ENCODE measurements at places on chromosomes 1 and 21.

DNA sequence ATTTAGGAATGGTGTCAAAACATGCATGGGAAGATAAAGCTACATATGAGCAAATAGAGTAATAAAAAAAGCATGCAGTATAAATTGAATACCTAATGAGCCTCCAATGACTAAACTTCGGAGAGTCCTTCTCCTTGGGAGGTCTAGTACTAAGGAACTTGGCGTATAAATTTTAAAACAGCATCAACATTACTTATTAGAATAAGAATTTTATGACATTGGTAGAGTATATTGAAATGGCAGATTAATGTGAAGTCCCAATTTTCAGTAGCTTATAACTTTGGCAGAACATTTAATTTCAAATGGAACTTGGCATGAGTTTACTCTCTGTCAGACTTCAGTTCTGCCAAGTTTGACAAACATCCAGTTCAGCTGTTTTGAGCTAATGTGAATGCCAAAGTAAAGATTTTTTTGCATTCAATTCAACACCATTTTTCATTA lies 104.7 kb upstream of the RGS18 start:
- DNase-seq = no peak

- DNase-seq = no peak
These were observed 57.2 kb downstream of the SLC9C2 start for GRCh38 chr1:173545688-173546087.

- no peak for DNase-seq
These were observed 25.7 kb upstream of the LDLRAP1 start for GRCh38 chr1:25517476-25518394.

DNA sequence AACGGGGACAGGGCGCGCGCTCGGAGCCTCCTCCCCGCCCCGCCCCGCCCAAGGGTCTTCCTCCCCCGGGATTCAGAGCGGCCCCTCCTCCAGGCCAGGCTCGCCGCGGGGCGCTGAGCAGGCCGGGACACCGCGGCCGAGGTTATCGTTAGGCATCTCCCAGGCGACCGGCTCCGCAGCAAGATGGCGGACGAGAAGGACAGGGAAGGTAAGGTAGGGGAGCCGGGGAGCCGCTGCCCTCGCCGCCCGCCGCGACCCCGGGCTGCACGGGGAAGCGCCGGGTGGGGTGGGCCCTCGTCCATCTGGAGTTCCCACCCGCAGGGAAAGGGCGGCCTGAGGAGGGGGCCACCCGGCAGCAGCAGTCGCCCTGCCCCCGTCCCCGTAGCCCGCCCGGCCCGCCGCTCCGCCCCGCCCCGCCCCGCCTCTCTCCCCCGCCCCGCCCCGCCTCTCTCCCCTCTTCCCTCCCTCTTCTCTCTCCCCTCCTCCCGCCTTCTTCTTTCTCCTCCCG lies 105.9 kb upstream of the HNRNPU start:
- DNase-seq = peak; percentile 38

DNA sequence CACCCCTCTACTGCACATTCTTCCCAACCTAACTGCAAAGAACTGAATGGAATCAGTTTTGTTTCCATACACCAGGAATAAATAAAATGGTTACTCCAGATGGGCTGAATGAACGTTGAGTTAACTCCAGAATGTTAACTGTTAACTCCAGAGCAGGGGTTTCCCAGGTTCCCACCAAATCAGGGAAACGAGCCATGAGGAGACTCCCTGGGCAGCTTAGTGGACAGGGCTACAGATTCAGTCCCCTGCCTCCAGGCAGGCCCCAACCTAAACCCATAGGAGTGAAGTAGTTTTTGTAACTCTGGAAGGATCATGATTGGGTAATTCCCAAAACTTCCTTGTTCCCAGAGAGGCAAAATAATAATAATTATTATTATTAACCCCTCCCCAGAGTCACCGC lies 14.1 kb downstream of the VSIG8 start:
- DNase-seq = no peak

GRCh38 chr1:40898431-40898901 lies 36.3 kb upstream of the CITED4 start:
- DNase-seq = no peak

DNA sequence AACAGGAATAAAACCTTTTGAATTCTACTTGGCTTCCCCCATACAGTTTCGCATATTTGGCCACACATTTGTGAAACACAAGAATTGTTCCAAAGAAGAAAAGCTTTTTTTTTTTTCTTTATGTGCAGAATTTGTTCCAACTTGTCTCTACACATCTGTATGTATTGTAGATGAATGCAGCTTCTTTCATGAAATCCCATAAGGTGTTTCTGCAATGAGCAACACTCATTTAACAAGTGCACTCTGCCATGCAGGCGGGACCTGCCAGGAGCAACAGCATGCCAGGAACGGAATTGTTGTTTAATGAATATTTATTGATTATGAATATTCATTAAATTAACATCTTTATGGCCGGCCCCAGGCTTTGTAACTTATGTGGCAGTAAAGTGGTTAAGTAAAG lies 1075.0 kb downstream of the TTLL7 start:
- no peak for DNase-seq

- no peak for DNase-seq
These were observed at the start of gene PTAFR for GRCh38 chr1:28176492-28177470. PTAFR (minus strand) TSS chr1:28176690; CDS start chr1:28151021, 25,669 bp downstream.

DNA sequence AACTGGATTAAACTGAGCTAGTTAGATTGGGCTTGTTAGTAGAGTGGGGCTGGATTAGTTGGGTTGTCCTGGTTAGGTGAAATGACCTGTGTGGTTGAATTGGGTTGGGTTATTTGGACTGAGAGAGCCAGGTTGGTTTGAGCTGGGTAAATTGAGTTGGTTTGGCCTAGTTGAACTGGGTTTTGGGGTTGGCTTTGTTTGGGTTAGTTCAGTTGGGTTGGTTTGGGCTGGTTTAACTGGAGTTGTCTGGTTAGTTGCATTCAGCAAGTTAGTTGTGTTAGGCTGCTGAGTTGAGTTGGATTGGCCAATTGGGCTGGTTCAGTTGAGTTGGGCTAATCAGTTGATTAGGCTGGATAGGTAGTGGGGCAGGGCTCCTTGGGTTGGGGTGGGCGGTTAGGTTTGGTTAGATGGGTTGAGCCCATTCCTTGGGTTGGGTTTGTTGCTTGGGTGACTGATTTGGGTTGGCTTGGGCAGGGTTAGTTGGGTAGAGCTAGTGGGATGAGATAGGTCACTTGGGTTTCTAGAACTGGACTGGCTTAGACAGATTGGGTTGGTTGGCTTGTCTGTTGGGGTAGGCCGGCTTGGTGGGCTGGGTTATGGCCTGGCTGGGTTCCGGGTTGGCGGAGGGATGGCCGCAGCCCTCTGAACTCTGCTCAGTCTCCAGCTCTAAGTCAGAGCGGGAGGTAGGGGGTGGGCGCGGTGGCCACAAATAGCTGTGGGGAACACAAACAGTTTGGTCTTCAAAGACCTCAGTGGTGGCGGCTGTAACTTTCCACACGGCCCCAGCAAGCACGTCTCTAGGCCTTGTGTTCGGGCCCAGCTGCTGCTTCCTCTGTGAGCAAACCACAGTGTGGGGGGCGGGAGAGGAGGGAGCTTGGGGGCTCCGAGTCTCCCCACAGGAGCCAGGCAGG lies 67.2 kb upstream of the RUNX3 start:
- DNase-seq = peak; percentile 38
